ENCODE measurements at places on chromosomes 1 and 21.

DNA sequence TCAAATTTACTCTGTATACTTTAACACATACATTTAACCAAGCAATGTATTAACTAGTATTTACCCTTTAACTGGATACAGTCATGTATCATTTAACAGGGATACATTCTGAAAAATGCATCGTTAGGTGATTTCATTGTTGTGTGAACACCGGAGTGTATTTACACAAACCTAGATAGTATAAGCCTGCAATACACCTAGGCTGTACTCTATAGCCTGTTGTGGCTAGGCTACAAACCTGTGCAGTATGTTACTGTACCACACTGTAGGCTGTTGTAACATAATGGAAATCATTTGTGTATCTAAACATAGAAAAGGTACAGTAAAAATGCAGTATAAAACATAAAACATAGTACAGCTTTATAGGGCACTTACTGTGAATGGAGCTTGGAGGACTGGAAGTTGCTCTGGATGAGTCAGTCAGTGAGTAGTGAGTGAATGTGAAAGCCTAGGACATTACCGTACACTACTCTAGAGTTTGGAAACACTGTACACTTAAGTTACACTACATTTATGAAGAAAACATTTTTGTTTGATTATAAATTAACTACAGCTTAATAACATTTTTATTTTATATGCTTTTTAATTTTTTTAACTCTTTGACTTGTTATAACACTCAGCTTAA lies 21.3 kb downstream of the RGS4 start:
- no peak for DNase-seq

DNA sequence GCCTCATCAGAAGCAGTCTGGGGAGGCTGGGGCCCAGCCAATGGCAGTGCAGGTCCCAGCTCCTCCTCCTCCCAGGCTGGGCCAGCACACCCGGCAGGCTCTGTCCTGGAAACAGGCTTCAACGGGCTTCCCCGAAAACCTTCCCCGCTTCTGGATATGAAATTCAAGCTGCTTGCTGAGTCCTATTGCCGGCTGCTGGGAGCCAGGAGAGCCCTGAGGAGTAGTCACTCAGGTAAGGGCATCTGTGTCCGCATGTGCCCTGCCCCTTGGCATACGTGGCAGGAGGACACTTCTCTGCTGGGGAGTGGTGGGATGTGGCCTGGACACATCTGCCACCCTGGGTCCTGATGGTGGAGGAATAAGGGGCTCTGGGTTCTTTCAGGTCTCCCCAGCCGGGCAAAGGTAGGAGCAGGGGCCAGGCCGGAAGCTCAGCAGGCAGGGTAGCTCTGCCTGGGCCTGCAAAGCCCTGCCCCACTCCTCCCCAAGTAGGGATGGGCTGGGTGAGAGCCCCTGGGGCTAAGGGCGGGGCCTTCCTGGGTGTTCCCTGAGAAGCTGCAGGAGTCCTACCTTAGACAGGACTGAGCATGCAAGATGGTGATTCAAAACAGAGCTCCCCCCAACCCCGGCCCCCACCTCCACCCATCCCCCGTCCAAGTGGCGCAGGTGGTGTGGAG lies at the start of gene GJB5:
Gene GJB5 (plus strand): TSS at position 84 of the 674 bp plus-strand sequence. CDS start 2,284 bp downstream, outside the sequence.
- DNase-seq, result no peak

GRCh38 chr21:35026617-35027562 lies 22.2 kb downstream of the RUNX1 start:
- peak; percentile 77 for DNase-seq

DNA sequence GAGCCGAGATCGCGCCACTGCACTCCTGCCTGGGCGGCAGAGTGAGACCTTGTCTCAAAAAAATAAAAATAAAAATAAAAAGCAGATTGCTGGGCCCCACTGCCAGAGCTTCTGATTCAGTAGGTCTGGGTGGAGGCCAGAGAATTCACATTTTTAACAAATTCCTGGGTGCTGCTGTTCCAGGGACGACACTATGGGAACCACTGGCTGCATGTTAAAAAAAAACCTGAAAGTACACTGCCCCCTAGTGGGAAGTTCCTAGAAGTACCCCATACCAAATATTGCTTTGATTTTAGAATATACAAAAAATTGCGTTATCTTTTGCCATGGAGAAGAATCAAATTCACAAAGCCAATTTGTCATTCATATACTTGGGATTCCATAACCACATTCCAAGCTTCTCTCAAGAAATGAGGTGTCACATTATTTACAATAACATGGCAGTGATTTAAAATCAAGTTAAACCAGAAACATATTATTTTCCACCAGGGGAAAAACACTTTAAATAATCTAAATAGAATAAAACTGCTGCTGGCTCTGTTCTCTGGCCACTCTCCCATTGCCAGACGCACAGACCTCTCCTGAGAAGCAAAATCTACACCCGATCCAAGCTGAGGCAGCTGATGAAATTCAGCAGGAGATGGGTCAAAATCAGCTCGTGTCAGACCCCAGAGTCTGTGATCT lies 27.4 kb downstream of the SYF2 start:
- DNase-seq, result no peak

GRCh38 chr1:225844236-225845061 lies 34.5 kb downstream of the EPHX1 start:
- no peak for DNase-seq
